Activated T-helper 1 cell treated with anti-CD3 and anti-CD28 coated beads, Interleukin-2, amount 50 U/mL, for 16 hours (primary cell): ENCODE measurements at places on chromosomes 6 and 20.

- DNase-seq = no peak
These were observed 312.0 kb downstream of the ZFAND3 start for GRCh38 chr6:38131527-38131965.

DNA sequence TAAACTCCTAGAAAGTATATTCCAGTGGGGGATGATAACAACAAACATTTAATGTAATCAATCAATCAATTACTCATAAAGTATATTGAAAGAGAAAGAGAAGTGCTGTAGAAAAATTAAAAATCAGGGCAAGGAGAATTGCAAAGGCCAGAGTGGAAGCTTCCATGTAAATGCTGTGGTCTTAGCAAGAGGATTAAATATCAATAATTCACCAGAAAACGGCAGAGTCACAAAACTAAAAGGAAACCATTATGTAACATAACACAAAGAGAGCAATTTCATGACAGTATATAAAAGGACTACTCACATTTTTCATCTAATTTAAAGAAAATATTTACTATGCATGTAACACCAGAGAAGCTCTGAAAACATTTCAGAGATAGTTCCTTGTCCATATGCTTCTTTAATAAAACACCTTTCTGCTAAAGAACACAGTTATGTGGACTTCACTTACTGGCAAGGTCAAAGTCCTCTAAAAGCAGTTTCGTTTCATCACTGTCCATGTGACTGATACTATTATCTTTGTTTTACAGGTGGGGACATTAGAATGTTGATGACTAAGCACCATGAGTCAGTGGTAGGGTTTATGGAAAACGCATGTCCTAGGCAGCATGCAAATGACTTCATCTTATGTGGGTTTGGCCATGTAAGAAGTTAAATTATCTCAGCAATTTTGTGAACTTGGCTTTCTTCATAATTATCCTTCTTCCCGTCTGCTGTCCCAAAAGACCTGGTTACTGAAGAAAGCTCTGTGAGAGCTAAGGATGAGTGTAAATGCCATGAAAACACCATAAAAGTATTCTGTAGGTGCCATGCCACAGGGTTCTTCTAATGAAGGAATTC is 185.8 kb upstream of the TENT5A start:
- no peak for DNase-seq

GRCh38 chr6:12968290-12968689 is 251.7 kb downstream of the PHACTR1 start:
- DNase-seq = no peak

DNA sequence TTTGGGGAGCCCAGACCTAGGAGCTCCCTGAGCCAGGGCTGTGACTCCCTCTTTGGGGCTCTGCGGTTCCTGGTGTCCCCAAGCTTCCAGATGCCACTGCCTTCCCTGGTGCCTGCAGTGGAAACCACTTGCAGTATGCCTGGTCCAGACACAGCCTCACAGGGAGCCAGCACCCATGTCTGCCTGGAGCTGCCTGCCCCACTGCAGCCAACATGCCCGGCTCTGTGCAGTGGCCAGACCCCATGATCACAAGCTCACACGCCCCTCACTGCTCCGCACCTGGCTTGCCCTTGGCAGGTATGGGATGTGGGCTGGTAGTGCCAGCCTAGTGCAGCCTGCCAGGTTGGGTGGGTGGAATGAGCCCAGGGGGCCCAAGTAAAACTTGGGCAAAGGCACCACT is 644.8 kb downstream of the HTR1B start:
- DNase-seq = no peak

DNA sequence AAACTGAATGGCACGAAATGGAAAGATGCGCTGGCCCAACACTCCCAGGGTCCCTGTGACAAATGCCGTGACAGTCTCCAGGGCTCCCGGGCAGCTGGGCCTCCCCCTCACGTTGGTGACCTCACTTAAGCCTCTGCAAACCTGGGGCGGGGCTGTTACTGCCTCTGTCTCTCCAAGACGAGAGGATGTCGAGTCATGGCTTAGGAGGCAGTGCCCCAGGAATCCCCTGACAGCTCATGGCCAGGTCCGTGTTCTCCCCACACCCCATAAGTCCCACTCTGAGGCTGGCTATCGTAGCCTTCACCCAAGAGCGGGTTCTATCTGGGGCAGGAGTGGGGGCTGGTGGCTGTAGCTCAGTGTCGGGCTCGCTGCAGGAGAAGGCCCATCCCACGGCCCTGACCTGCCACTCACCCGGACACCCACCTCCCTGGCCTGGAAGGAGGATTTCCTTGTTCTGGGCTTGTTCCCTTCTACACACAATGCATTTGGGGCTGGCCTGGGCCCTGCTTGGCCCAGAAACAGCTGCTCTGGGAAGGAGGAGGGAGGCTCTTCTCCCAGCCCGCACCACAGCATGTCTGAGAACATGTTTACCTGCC is 5.6 kb upstream of the RPS21 start:
- no peak for DNase-seq

DNA sequence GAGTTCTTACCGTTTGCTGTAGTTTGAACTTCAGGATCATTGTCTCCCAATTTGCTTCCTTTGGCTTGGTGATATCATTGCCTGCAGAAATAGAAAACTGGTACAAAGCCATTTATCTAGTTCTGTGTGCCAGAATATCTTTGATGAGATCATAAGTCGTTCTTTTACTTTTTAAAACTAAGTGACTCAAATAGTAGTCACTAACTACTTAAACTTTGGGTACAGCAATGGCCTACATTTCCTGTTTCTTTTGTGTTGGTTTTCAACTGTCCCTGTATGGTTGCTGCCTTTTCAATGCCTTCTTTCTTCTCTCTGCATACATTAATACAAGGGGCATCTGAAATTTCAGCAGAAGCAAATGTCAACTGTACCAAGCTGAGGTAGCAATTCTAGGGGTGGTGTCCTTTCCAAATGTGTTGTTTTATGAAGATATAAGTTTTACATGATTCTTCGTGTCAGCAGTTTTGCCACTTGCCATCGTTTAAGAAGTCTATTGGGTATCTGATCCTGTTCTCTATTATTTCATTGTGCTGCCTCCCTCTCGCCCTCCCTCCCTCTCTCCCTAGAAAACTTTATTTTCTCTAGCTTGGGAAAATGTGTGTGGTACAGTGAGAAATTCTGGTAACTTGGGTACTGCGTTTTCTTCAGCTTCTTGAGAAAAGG is 238.5 kb downstream of the FARS2 start:
- no peak for DNase-seq

DNA sequence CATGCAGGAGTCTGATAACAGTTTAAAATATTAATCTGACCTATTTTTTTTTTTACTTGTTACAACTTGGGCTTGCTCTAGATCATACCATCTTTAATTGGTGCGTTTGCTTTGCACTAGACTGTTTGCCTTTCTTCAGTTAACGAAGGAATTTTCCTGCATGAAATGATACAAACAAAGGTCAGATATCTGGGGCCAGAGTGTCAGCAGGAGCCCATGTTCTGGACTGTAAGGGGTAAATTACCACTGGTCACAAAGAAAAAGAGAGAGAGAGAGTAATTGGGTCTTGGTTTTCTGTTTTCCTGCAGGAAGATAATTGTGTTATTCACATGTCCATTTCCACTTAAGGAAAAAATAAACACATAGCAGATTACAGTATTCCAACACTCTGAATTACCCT is 399.4 kb upstream of the MARCKS start:
- no peak for DNase-seq

- DNase-seq = no peak
These were observed 270.4 kb upstream of the NRSN1 start for GRCh38 chr6:23855497-23856116.

GRCh38 chr20:63833776-63834490 is 2.9 kb upstream of the ZBTB46 start:
- no peak for DNase-seq

GRCh38 chr6:150705392-150705791 is 105.7 kb downstream of the PLEKHG1 start:
- no peak for DNase-seq

DNA sequence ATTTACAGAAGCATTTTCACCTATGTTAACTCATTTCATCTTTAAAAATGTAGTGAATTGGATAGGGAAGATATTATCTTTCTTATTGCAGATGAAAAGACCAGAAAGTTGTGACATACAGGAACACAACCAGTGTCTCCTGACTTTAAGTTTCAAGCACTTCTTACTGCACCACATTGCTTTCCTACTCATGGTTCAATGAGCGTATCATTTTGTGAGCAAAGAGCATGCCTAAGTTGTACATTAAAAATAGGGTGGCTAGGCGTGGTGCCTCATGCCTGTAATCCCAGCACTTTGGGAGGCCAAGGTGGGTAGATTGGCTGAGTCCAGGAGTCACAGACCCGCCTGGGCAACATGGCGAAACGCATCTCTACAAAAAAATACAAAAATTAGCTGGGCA is 21.2 kb upstream of the RNGTT start:
- no peak for DNase-seq
